NCI-H1694 (cell line): ENCODE measurements at places on chromosomes 5 and 9.

- DNase-seq = no peak
Observed at GRCh38 chr5:102603670-102604069, 104.9 kb upstream of the SLCO6A1 start.

- DNase-seq = no peak
Observed at GRCh38 chr5:35656721-35657120, 39.1 kb downstream of the SPEF2 start.

GRCh38 chr9:93677641-93678136 lies 101.3 kb downstream of the PHF2 start:
- no peak for DNase-seq

DNA sequence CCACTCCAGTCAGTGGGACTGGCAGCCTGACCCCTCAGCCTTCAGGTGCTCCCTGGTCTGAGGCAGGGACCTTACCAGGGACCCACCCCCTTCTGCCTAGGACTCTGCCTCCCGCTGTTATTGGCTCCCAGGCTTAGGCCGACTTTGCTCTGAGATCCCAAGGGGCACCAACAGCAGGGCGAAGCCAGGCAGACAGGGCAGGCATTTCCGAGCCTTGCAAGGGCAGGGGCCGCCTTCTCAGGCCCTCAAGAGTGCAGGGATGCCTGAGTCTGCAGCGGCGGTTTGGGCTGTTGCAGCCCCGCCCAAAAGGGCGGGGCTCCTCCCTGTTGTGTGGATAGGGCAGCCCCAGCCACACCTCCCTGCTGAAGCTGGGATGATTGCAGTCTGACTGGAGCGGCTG lies 644.6 kb downstream of the PRR16 start:
- DNase-seq = no peak

GRCh38 chr9:120713257-120714087 lies 798 bp downstream of the MEGF9 start:
- DNase-seq = no peak

DNA sequence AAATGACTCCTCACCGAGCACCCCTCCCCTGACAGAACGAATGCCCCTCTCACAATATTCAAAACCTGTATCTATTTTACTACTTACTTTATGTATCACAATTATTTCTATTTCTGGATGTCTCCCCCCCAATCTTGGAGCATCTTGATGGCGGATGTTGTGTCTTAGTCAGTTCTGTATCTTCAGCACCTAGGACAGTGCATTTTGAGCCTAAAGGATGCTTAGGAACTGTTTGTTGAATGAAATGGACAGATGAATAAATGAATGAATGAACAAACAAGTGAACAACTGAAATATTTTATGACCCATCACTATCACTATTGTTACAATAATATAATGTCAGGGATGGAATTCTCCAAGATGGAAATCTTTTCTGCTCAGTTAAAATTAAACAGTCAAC lies 295.7 kb downstream of the DNAH5 start:
- DNase-seq = no peak

GRCh38 chr5:112417931-112418658 lies 982 bp downstream of the EPB41L4A start:
- no peak for DNase-seq

DNA sequence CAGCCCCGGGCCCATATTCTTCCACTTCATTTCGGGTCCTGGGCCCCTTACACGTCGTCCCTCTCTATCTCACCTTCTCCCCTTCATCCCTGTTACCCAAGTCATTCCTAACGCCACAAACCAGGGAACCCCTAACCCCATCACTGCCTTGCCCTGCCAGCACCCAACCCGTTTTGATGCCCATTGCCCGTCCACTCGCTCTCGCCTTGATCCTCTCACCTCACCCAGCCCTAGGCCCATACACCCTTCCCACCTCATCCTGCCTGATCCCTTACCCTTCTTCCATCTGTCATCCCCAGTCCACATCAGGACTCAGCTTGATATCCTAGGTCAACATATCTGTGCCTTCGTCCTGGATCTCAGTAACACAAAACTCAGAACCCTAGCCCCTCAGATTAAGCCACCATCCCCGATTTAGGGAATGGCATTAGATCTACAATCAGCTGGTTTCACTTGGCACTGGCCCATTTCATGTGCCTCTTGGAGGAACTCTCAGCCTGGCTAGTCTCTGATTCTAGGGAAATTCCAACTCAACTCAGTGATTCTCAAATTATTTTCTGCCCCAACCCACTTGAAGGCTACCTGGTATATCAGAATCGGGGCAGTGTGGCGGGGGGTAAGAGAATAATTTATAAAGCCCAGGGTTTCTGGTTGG lies 489 bp downstream of the CHMP5 start:
- no peak for DNase-seq

DNA sequence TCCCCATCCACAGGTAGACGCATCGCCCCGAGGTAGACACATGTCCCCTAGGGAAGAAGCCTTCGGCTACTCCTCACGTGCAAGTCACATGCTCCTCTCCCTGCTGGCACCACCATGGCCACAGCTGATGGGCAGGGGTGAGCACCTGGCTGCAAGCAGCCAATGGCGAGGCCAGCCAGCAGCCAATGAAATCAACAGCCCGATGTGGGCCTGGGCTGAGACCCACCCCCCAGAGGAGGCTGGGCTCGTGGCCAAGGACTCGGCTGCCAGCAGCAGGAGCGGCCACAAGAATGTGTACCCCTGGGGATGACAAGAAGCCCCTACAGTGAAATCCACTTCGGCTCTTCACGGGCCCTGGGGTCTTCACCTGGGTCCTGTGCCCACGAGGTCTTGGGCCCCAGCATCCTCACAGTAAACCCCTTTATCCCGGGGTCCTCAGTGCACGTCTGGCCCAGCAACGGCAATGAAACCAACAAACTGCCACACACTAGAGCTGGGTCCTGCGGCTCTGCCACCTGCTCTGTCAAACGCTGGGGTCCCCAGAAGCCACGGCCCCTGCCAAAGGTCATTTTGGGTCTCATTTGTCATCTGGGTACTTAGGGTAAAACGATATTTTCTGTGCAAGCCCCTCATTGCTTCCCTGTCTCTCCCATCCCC lies 22.1 kb upstream of the PTGES start:
- DNase-seq = no peak

DNA sequence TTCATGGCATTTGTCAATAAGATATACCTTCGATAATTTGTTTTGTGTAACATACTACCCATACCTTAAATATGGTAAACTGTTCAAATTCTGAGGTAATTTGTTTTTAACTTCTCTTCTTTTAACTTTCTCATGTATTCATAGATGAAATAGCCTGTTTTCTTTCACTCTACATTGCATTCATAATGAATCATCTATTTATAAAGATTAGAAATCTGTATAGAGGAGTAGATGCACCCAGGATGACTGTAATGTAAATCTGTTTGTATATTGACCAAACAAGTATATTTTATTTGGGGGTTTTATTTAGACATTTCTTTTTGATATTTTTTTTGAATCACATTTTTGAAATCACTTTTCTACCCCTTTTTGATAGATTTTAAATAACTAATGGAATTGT lies 144.6 kb downstream of the CD180 start:
- no peak for DNase-seq

DNA sequence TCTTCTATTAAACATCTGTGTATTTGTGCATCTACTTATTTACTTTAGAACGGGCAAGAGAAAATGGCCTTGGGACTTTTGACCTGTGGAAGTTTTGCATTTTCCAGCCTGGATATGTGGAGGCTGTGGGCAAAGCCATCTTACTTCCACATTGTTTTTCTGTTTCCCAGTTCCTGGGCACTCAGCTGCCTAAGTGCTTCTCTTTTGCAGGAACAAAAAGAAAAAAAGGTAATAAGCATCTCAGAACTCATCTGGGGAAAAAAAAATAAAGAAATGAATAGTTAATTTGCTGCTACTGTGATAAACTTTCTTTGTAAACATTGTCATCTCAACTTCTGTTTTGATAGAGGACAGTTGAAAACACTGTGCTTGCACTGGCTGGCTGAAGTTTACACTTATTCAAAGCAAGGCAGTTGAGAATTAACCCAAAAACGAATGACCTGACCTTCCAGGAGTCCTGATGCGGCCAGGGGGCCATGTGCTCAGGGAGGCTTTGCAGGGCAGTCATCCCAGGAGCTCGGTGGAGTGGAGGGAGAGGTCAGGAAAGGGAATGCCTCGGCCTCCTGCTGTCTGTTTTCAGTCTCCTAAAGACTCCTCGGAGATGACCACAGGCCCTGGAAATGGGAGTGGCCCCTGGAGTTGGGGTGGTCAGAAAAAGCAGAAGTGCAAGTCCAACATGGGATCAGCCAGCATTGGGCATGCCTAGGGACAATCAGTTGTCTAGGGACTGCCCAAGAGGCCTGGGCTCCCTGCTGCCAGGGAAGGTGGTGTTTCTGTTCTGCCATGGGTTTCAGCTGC lies 75.5 kb downstream of the RAI14 start:
- no peak for DNase-seq

DNA sequence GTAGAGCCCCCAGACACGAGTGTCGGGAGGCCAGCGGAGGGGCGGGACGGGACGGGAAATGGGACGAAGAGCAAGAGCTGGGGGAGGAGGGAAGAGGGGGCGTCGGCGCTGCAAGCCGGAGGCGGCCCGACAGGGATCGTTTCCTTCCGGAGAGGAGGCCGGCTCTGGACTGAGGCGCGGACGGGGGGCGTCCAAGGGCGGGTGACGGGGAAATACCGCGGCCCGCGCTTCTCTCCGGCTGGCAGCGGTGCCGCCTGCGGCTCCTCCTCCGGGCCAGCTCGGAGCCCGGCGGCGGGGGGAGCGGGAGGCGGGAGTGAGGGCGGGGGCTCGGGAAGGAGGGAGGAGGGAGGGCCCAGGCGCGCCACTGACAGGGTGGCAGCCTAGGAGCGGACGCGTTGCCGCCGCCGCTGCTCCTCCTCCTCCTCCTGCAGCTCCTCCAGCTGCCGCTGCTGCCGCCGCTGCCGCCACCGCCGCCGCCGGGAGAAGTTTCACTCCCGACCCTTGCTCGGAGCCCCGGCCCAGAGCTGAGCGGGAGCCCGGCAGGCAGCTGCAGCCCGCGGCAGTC lies at the start of gene CHSY3:
CHSY3 (plus strand) TSS at position 364 of the 565 bp plus-strand sequence.
- DNase-seq = peak; percentile 2

DNA sequence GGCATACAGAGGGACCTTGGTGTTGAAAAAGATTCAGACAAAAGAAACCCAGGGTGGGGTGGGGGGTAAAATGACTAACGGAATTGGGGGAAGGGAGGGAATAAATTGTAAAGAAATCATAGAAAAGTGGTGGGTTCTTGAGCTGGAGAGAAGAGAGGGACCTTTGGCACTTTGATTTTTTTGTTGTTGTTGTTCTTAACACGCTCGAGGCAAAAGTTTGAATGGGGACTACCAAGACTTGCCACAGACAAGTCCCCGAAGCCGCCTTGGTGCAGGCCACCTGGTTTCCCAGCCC lies 616 bp downstream of the VCAN start:
- DNase-seq = no peak

- DNase-seq = no peak
Observed at GRCh38 chr9:33167972-33168461, 881 bp upstream of the B4GALT1 start.

- DNase-seq = no peak
Observed at GRCh38 chr5:169767938-169768337, 130.9 kb downstream of the DOCK2 start.

GRCh38 chr9:36456480-36457065 lies 56.5 kb upstream of the RNF38 start:
- DNase-seq = no peak

- DNase-seq = no peak
Observed at GRCh38 chr9:123120953-123121352, 87.5 kb downstream of the GPR21 start.

DNA sequence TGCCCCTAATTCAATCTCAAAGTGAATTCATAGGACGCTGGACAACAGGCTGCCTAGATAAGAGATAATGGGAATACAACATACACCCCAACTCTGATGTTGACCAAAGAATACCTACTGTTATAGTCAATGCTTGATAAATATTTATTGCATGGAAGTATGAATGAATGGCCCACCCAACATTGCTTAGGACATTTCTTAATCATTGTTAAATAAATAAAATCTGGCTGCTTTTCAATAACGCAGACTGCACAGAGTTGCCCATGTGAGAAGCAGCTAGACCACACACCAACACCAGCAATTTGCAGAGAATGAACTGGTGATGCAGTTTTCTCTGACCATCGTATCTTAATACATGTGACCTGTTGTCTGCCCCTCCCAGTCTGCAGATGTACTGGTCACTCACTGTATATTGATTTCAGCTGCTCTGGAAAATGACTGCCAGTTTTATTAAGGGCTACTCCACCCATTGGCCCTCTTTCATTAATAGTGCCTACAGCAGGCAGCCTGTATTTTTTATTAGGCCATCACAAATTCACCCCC lies 236.2 kb upstream of the WWC1 start:
- no peak for DNase-seq

DNA sequence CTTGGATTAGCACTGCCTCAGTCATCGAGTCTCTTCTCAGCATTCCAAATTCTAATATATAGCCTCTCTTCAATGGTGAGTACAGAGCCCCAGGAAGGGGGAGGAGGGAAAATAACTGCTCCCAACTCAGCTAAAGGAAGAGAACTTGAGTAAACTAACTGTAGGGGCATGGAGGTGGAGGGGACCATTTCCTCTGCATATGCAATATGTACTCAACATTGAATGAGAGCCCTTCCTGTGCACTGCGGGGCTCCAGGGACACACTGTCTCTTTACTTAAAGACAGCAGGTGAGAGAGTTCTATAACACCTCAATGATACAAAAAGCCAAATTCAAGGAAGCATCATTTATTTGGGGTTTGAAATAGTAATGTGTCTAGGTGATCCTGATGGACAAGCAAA lies 75.1 kb downstream of the GNAQ start:
- no peak for DNase-seq

GRCh38 chr5:67636091-67636490 lies 439.5 kb upstream of the CD180 start:
- no peak for DNase-seq

DNA sequence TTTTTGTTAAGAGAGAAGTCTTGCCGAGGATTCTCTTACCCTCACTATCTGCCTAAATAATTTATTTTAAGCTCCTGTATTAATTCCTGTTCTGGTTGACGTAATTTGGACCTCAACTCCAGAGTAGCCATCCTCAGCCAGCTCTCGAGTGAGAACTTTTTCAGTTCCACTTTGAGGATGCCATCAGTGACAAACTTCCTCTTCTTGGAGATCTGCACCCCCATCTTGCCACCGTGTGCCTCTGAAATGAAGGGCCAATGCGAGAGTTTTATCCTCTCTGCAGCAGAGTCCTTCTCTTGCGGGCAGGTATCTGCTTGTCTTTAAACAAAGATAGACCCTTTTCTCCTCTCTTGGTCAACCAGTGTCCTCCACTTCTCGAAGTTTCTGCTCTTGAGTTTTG lies 19.5 kb upstream of the TMEM174 start:
- no peak for DNase-seq

DNA sequence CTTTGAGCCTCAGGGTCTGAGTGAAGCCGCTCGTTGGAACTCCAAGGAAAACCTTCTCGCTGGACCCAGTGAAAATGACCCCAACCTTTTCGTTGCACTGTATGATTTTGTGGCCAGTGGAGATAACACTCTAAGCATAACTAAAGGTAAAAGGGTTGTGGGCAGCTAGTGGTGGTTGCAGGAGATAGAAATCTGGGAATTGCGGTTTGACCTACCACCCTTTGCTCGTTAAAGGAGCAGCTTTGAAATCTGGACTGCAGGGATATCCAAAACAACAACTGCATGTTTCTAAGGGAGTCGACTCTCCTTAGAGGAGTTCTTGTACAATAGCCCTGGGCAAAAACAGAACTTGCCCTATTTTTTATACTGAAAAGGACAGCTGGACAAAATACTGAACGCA lies 19.0 kb downstream of the ABL1 start:
- DNase-seq = no peak
